ENCODE measurements at places on chromosomes 16 and 17.

GRCh38 chr16:1979271-1980029, 1.8 kb downstream of the NOXO1 start:
- no peak for DNase-seq

GRCh38 chr17:82050761-82051641, 610 bp downstream of the RFNG start:
- no peak for DNase-seq

DNA sequence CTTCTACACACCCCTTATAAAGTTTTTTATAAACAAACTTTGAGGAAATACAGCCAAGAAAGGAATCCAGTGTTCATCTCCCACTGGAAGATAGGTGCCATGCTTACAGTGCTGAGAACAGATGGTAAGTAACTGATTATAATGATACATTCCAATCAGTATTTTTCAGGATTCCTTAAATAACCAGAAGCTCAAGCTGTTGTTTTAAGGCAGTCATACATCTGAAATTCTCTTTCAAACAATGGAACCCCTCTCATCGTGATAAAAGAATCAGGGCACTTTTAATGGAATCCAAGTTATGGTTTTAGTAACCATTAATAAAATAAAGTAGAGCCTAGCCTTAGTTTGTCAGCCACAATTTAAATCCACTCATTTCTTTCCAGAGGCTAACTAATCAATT, 56.1 kb upstream of the STAC2 start:
- no peak for DNase-seq

DNA sequence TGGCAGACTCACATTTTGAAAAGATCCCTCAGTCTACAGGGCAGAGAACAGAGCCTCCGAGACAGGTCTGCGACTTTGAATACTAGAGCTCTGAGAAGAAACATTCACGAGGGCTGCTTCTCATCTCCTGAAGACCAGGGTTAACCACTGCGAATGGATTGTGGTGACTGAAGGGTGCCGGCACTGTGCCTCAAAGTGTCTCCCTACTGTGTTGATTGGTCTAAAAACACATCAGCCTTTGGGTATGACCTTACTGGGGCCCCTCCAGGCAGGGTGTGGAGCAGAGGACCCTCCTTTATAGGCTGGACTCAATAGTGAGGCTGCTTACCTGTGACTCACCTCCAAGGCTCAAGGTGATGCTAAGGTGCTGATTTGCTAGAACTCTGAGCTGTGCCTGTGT, 2.6 kb upstream of the LGALS9 start:
- DNase-seq = no peak

GRCh38 chr16:58855291-58855863, 121.3 kb upstream of the GOT2 start:
- no peak for DNase-seq

- no peak for DNase-seq
Observed at GRCh38 chr17:1377334-1377733, 22.7 kb downstream of the YWHAE start.

GRCh38 chr17:8870406-8871040, 3.0 kb upstream of the PIK3R6 start:
- DNase-seq = no peak

GRCh38 chr16:70661918-70662641, 15.7 kb downstream of the IL34 start:
- DNase-seq = no peak

- peak; percentile 43 for DNase-seq
Observed at GRCh38 chr16:66650707-66651473, 45.7 kb downstream of the CMTM4 start.

- no peak for DNase-seq
Observed at GRCh38 chr16:56262551-56263245, 71.4 kb downstream of the GNAO1 start.

- no peak for DNase-seq
Observed at GRCh38 chr16:30780549-30780948, 6.5 kb downstream of the ZNF629 start.

- DNase-seq = no peak
Observed at GRCh38 chr16:85265161-85265784, 153.0 kb upstream of the CIBAR2 start.

- DNase-seq = no peak
Observed at GRCh38 chr17:70905796-70906195, 736.5 kb downstream of the KCNJ2 start.

GRCh38 chr17:74453665-74454196, 12.7 kb upstream of the CD300A start:
- DNase-seq = no peak

DNA sequence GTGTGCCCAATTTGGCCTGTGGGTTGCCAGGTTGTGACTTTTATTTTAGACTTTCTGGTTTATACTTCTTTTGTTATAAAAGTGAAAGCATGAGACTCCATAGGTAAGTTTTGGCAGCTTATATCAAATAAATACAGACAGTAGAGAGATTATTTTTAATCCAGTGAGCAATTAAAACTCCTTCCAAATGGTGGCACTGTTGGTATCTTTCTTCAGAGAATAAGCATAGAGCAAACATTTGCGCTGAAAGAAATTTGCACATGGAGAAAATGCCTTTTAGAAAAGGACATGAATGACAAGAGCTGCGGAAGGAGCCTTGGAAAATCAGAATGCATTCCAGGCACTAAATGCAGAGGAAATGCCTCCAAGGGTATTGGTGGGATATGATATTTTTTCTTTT, 46.1 kb upstream of the DNAJA2 start:
- DNase-seq = no peak

DNA sequence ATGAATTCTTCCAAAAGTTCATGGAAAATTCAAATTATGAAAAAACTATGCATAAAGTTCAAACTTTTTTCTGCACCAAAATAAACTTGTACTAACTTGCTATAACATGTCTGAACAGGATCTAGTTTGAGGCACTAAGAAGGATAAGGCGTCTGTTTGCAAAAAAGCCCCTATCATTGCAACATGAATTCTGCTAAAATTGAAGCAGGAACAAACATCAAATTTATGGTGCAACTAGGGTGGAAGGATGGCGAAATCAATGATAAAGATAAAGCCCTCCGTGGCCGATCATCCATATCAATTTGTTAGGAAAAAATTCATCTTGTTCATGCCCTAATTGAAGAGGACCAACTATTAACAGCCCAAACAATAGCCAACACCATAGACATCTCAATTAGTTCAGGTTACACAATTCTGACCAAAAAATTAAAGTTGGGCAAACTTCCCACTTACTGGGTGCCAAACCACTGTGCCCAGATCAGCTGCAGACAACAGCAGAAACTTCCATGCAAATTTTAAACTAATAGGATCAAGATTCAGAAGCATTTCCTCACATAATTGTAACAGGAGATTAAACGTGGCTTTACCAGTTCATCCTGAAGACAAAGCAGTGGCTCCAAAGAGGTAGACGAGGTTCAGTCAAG, 12.9 kb downstream of the IL21R start:
- DNase-seq = peak; percentile 27

GRCh38 chr16:55773859-55774549, 58.9 kb downstream of the CES1 start:
- no peak for DNase-seq

DNA sequence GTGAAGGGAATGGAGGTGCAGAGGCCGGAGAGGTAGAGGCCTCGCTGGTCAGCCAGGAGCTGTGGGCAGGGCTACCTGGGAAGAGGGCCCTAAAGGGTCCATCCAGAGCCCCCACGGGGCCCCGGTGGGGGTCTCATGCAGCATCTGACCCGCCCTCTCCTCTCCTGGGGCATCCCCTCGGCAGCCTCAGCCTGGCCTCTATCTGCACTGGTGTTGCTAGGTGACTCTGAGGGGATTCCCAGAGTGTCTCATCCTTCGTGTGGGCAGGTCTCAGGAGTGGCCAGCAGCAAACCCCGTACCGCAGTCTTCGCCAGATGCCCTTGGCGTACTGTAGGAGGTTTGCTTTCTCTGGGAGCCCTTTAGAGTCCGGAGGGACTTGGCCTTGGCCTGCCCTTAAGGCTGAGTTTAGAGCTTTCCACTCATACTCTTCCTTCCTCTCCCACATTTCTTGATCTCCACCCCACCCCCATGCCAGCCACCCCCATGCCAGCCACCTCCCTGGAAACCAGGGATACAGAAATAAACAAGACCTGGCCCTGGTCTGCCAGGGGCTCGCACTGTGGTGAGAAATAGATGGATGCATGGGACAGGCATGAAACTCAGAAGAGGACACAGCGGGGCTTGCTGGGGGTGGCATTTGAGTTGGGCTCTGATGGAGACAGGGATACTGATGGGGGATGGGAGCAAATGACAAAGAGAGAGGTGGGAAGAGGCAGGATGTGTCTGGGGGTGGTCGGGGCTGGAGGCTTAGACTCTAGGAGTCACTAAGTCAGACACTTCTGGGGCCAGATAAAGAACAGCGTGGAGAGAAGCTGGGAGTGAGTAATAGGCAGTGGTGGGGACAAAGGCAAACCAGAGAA, 9.9 kb downstream of the SLC5A10 start:
- DNase-seq = no peak

DNA sequence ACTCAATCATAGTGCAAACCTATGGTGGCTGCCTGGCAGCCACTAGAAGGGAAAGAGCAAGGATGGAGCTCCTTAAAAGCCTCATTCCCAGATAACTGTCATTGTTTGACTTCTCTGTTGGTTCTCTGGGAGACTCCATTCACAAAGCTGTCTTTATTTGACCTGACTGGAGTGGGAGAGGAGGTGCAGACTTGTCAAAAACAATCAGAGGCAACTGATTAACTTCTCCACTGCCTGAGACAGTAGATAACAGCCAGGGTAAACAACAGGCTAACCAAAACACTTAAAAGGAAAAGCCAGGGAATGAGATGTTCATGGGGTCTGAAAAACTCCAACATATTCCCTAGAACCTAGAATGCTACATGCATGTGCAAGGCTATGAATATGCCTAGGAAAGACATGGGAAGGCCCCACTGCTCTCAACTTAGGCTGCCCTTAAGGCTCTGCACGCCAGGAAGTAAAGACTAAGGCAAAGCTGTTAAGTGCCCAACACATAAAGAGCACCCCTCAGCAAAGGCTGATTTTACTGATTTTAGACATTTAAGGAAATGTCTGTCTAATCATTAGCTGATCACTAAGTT, 82.0 kb downstream of the TTC19 start:
- DNase-seq = no peak

- no peak for DNase-seq
Observed at GRCh38 chr17:67041941-67042899, 2.1 kb upstream of the CACNG1 start.

GRCh38 chr16:54034684-54035083, 251.9 kb downstream of the IRX3 start:
- DNase-seq = no peak

GRCh38 chr17:63911657-63912100, 621 bp upstream of the CSHL1 start:
- no peak for DNase-seq

DNA sequence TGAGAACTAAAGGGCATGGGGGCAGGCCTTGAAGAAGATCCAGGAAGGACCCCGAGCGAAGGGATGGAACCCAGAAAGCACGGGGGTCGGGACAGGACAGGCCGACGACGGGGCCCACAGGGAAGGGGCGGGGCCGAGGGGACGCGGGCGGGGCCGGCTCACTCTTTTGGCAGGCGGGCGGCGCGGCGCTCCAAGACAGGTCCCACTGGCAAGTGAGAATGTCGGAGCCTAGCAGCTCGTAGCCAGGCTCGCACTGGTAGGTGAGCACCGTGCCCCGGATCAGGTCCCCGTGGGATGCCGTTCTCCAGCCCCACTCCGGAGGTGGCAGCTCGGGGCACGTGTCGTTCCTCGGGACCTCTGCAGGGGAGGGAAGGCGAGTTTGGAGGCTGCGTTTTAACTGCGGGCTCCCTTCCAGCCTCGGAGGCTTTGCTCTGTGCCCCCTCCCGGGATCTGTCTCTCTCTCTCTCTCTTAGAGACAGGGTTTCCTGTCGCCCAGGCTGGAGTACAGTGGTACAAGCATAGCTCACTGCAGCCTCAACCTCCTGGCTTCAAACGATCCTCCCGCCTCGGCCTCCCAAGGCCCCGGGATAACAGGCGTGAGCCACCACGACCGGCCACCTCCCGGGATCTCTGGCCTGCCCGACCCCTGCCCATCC, 13.7 kb upstream of the CDIPT start:
- no peak for DNase-seq

DNA sequence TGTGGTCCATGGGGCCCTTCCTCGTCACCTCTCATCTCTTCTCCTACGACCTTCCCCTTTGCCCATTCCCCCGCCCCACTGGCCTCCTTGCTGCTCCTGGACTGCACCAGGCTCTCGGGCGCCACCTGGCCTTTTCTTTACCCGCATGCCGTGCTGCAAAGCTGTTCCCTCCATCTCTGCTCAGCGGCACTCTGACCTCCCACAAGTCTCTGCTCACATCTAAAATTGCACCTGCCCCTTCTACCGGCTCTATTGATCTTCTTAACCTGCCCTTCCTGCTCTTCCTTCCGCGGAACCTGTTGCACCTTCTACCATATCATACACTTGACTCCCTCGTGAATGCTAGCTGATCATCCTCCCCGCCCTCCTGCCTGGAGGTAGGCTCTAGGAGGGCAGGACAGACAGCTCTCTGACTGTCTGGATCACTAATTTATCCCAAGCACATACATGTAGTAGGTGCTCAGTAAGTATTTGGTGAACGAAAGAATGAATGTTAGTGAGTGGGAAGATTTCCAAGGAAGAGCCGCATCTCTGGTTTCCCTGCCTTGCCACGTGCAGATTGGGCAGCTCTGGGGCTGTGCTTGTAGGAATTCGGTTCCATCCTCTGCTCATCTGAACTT, 17.3 kb downstream of the DNAH17 start:
- no peak for DNase-seq

DNA sequence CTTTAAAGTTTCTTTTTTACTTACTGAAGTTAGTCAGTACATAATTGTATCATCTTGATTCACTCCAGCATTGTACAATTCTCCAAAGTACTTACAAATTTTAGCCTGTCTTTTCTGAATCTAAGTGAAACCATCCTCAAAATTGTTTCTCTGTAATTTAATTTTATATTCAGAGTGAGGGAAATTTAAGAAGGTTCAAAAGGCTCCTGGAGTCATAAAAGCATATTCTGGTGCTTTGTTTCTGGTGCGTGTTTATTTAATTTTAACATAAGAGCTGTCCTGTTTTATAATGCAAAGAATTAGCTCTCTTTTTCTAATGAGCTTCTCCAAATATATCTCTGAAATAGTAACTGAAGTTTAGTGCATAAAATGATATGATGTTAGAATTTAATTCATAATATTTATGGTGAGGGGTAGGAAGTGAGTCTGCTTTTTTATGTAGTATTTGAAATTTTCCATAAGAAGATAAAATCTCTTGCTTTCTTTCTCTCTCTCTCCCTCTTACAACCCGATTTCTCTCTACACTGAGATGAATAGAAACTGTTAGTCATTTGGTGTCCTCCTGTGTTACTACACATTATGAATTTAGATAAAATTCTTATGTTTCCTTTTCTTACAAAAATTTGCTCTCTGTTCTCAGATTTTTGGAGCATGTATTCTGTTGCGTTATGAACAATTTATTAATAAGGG, 339.8 kb downstream of the BCAS3 start:
- DNase-seq = no peak
